ENCODE measurements at places on chromosomes 7 and 10.
A peak's percentile ranks its signal among the peaks of the same experiment; 100 is the strongest.

- no peaks in the 10 kb centered on the region for H3K27me3 ChIP-seq
- H3K36me3 ChIP-seq: no peaks in the 10 kb centered on the region
- no peak overlapping the region for H3K4me3 ChIP-seq
- no peak for DNase-seq
- no peaks in the 10 kb centered on the region for H3K4me1 ChIP-seq
- no peak overlapping the region for H3K27ac ChIP-seq
Measured at GRCh38 chr7:28718055-28718481, 240.1 kb downstream of the TRIL start.

DNA sequence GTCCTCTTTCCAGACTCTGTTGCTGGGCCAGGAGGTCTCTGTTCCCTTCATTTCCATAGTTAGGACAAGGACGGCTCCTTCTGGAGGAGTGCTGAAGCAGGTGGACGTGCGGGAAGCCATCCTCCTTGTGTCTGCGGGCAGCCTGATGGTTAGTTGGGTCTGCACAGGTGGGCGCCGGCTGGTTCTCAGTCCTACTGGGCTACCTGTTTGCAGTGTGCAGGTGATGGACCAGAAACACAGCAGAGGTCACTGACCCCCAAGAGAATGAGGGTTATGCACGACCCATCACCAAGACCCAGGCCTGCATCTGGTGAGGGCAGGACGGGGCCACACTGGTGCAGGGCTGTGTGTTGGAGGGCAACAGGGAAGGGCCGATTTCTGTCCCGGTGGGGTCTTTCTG lies 7.8 kb downstream of the RARRES2 start:
- no peak for DNase-seq
- peaks cover 4% of the 10 kb centered on the region for H3K36me3 ChIP-seq
- no peak overlapping the region for H3K27ac ChIP-seq
- no peaks in the 10 kb centered on the region for H3K4me1 ChIP-seq

- H3K4me1 ChIP-seq: no peaks in the 10 kb centered on the region
- peaks cover 2% of the 10 kb centered on the region for H3K27me3 ChIP-seq
- no peak overlapping the region for H3K27ac ChIP-seq
- DNase-seq: no peak
- H3K4me3 ChIP-seq: no peak overlapping the region
- no peaks in the 10 kb centered on the region for H3K36me3 ChIP-seq
Measured at GRCh38 chr10:21130108-21130507, 233.0 kb upstream of the NEBL start.

DNA sequence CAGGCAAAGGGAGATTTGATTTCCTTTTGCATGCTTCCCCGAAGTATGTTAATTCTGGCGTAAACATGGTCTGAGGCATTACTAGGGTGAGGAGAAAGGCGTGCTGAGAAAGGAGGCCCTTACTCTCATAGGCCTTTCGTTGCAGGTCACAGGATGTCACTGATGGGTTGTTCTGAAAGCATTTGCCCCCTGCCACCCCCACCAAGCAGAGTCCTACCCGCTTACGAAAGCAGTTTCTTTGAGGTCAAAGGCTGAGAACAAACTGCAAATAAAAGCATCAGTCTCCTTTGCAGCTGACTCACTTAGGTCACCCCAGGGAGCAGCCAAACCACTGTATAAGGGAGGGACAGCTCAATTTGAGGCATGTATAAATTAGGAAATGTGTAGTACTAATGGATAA lies 57.1 kb downstream of the BPGM start:
- DNase-seq: no peak
- H3K36me3 ChIP-seq: no peaks in the 10 kb centered on the region
- H3K4me3 ChIP-seq: no peak overlapping the region
- no peaks in the 10 kb centered on the region for H3K4me1 ChIP-seq
- peaks cover 10% of the 10 kb centered on the region for H3K27me3 ChIP-seq
- H3K27ac ChIP-seq: no peak overlapping the region

DNA sequence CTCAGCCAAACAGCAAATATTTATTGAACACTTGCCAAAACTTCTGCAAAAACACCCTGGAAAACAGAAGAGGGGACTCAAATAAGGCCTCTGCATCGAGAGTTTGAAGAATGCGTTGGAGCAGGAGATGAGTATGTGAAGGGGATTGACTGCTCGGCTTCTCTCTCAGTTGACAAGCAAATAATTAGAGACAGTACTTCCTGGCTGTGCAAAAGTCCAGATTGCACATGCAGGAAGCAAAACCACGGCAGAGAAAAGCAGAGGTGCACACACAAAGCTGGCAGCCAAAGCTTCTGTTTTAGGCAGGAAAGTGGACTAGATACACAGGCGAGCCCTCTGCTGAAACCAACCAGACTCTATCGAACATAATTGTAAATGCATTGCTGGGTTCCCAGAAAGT lies 343.6 kb upstream of the MGMT start:
- DNase-seq: peak; percentile 7
- no peaks in the 10 kb centered on the region for H3K36me3 ChIP-seq
- H3K27ac ChIP-seq: no peak overlapping the region
- no peak overlapping the region for H3K4me3 ChIP-seq
- no peaks in the 10 kb centered on the region for H3K27me3 ChIP-seq
- no peaks in the 10 kb centered on the region for H3K4me1 ChIP-seq

DNA sequence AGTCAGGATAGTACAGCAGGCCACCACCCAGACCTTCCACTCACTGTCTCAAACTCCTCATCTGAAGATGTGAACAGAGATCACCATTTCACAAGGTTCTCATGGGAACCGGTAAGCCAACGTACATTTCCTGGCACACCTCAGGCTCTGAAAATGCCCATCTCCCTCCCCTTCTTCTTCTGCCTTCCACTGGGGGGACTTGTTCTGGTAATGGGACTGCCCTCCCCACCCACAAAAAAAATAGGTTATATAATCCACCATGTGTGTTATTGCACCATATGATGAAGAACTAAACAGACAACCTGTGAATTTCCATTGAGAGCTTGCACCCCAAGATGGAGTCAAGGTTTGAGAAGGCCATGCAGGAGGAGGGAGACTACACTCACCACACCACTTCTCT lies 42.1 kb upstream of the IKZF1 start:
- H3K4me3 ChIP-seq: peak overlapping the region; percentile 55
- H3K36me3 ChIP-seq: peaks cover 10% of the 10 kb centered on the region
- no peaks in the 10 kb centered on the region for H3K27me3 ChIP-seq
- H3K4me1 ChIP-seq: peaks cover 81% of the 10 kb centered on the region
- DNase-seq: no peak
- H3K27ac ChIP-seq: peak overlapping the region; percentile 98

DNA sequence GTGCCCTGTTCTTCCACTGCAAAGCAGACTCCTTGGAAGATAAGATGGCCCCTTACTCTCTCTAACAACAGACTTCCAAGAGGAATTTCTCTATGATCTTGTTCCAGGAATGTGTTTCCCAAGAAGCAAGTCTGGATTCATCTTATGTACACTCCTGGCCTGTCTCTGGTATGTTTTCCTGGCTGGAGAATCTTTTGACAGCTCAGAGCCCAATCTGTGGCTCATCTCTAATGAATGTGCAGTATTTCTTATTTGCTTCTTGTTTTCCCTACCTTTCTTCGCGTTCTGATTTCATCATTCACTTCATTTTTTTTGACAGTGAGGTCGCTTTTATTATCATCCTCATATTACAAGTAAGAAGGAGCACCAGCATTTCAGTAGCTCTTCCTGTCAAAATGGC lies 53.0 kb upstream of the PITRM1 start:
- H3K27me3 ChIP-seq: peaks cover 29% of the 10 kb centered on the region
- H3K27ac ChIP-seq: no peak overlapping the region
- peaks cover 24% of the 10 kb centered on the region for H3K4me1 ChIP-seq
- H3K4me3 ChIP-seq: no peak overlapping the region

GRCh38 chr10:115956225-115957011 lies 316.6 kb downstream of the GFRA1 start:
- no peak for DNase-seq
- H3K27ac ChIP-seq: no peak overlapping the region
- H3K4me3 ChIP-seq: no peak overlapping the region
- no peaks in the 10 kb centered on the region for H3K36me3 ChIP-seq
- H3K27me3 ChIP-seq: no peaks in the 10 kb centered on the region

GRCh38 chr10:69459101-69459790 lies 8.0 kb downstream of the TSPAN15 start:
- no peaks in the 10 kb centered on the region for H3K27me3 ChIP-seq
- no peaks in the 10 kb centered on the region for H3K36me3 ChIP-seq
- peaks cover 17% of the 10 kb centered on the region for H3K4me1 ChIP-seq
- H3K4me3 ChIP-seq: no peak overlapping the region
- no peak for DNase-seq

DNA sequence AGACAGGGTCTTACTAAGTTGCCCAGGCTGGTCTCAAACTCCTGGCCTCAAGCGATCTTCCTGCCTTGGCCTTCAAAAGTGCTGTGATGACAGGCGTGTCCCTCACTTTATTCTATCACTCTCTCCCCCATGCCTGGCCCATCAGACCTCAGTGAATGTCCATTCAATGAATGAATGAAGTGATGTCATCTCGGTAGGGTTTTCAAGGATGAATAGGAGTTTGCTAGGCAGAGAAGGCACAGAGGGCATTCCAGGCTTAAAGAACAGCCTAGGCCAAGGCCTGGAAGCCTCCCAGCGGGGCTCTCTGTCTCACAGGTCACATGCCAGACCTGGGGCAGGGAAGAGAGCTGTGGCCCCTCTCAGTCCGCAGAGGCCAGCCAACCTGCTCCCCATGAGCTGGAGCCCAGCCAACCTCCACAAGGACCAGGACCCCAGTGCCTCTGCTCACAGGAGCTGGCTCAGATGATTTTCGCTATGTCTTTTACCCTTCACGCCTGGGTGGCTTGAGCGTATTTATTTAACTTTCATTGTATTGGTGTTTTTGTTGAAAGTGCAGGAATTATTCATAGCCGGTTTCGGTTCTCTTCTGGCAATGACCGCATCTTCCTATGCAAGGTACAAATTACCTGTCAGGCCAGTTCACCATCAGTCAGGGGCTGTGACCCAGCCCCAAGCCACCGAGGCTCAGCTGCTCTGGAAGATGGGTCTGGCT lies 11.8 kb upstream of the TNRC18 start:
- DNase-seq: no peak
- peaks cover 22% of the 10 kb centered on the region for H3K27me3 ChIP-seq
- H3K4me1 ChIP-seq: no peaks in the 10 kb centered on the region

DNA sequence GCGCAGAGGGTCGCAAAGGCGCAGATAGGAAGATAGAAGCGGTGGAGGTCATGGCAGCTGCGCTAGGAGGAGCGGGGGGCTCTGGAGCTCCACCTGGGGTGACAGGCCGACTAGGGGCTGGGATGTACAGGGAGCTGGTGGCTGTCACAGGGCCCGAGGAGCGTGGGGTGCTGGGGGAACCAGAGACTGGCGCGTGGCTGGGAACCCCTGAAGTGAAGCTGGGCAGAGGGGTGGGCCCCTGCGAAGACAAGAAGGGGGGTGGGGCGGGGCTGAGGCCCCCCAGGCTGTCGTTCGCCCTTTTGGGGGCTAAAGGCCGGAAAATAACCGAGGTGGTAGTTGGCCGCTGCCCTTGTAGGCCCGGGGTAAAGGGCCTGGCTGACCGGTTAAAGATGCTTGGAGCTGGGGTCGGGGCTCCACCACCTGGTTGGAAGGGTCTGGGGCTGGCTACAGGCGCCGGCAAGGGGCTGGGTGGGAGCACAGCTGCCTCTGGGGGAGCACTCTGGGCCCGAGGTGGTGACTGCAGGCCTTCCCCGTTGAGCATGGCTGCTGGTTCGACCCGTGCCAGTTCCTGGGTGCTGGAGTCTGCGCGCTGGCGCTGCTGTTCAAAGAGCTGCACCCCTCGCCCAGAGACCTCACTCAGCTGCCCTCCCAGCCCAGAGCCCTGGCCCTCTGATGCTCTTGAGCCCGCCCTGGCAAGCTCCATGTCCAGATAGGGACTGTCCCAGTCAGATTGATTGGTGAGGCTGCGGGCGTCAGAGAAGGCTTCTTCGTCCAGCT lies 6.8 kb upstream of the MYOZ1 start:
- H3K4me3 ChIP-seq: peak overlapping the region; percentile 9
- DNase-seq: no peak
- no peaks in the 10 kb centered on the region for H3K36me3 ChIP-seq

- no peaks in the 10 kb centered on the region for H3K27me3 ChIP-seq
- H3K4me3 ChIP-seq: no peak overlapping the region
- DNase-seq: no peak
- H3K36me3 ChIP-seq: peaks cover 63% of the 10 kb centered on the region
- peaks cover 84% of the 10 kb centered on the region for H3K4me1 ChIP-seq
Measured at GRCh38 chr7:130899071-130899560, 165.1 kb upstream of the KLF14 start.

- DNase-seq: no peak
- H3K4me1 ChIP-seq: no peaks in the 10 kb centered on the region
- no peak overlapping the region for H3K4me3 ChIP-seq
- H3K27me3 ChIP-seq: no peaks in the 10 kb centered on the region
- H3K27ac ChIP-seq: no peak overlapping the region
- no peaks in the 10 kb centered on the region for H3K36me3 ChIP-seq
Measured at GRCh38 chr7:9280088-9280487, 846.7 kb downstream of the NXPH1 start.

- H3K27me3 ChIP-seq: no peaks in the 10 kb centered on the region
- no peak overlapping the region for H3K4me3 ChIP-seq
- no peak overlapping the region for H3K27ac ChIP-seq
- H3K36me3 ChIP-seq: no peaks in the 10 kb centered on the region
- H3K4me1 ChIP-seq: no peaks in the 10 kb centered on the region
Measured at GRCh38 chr7:103010211-103010610, 64.4 kb downstream of the FBXL13 start.

DNA sequence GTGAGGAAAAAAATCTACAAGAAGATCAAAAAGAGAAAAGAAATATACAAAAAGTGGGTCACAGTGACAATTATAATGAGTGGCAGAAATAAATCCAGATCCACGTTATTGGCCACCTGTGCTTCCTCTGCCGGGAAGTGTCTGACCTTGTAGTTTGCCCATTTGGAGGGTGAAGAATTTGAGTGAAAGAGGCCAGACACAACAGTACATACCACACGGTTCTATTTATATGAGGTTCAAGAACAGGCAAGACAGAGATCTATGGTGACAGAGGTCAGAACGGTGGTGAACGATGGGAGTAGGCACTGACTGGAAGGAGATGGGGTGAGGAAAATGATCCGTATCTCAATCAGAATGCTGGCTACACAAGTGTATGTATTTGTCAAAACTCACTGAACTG lies 17.1 kb downstream of the PARP12 start:
- peaks cover 3% of the 10 kb centered on the region for H3K4me1 ChIP-seq
- H3K4me3 ChIP-seq: no peak overlapping the region
- DNase-seq: no peak
- peaks cover 64% of the 10 kb centered on the region for H3K36me3 ChIP-seq

DNA sequence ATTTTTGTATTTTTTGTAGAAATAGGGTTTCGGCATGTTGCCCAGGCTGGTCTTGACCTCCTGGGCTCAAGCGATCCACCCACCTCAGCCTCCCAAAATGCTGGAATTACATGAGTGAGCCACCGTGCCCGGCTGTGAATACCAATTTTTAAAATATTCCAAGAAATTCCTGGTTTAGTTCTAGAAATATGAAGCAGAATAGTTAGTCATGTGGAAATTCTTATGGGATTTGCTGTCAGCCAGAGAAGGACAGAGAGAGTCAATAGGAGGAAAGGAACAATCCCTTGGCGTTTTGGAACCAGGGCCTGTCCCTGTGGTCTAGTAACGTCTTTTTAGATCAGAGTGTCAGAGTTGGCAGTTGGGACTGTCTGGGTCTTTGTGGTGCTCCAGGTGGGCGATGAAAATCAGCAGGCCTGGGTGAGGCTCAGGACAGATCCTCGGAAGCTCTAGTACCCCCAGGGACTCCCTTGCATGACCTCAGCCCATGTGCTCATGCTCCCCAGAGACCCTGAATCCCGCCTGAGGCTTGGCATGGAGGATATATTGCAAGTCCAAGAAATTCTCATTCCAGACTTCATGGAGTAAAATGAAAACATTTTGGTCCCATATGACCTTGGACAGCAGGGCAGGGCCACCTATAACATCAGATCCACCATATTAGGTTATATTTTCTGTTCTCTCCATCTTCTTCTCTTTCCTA lies 7.8 kb downstream of the NODAL start:
- H3K27ac ChIP-seq: no peak overlapping the region
- peaks cover 5% of the 10 kb centered on the region for H3K36me3 ChIP-seq
- H3K4me3 ChIP-seq: no peak overlapping the region
- H3K4me1 ChIP-seq: peaks cover 7% of the 10 kb centered on the region
